ENCODE measurements at places on chromosomes 16 and 17.

DNA sequence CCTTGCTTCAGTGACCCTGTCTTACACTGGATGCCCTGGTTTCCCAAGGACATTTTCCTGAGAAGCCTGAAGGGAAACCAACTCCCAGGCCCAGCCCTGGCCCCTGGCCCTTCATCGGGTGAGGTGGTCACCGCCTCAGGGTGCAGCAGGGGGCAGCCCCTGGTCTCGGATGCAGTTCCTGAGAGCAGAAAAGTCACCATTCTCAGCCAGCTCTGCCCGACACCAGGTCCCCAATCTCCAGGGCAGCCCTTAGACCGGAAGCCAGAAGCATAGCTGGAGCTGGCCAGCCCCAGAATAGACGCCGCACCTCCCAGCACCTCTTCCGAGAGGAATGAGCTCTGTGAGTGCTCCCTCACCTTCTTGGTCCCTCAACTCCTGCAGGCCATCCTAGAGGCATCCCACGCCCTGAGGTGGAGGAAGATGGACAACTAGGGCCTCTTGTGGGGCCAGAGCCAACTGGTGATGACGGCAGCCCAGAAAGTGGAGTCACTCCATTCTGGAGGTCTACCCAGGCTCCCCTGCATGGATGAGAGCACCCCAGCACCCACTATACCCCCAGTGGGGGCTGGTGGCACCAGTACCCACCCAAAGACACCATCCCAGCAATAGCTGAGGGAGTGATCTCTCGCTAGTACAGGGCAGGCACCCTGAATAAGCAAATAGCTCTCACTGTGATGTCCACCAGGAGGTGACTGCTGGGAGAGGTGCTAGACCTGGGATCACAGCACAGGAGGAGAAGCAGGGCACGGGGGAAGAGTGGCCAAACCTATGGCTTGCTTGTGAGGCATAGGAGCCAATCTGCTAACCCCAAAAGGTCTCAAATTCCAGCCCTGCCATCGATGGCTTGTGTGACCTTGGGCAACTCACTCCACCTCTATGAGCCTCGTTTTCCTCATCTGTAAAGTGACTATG, 56.2 kb downstream of the TK2 start:
- DNase-seq: no peak

GRCh38 chr17:73411313-73411747, 99.5 kb upstream of the CDC42EP4 start:
- no peak for DNase-seq

DNA sequence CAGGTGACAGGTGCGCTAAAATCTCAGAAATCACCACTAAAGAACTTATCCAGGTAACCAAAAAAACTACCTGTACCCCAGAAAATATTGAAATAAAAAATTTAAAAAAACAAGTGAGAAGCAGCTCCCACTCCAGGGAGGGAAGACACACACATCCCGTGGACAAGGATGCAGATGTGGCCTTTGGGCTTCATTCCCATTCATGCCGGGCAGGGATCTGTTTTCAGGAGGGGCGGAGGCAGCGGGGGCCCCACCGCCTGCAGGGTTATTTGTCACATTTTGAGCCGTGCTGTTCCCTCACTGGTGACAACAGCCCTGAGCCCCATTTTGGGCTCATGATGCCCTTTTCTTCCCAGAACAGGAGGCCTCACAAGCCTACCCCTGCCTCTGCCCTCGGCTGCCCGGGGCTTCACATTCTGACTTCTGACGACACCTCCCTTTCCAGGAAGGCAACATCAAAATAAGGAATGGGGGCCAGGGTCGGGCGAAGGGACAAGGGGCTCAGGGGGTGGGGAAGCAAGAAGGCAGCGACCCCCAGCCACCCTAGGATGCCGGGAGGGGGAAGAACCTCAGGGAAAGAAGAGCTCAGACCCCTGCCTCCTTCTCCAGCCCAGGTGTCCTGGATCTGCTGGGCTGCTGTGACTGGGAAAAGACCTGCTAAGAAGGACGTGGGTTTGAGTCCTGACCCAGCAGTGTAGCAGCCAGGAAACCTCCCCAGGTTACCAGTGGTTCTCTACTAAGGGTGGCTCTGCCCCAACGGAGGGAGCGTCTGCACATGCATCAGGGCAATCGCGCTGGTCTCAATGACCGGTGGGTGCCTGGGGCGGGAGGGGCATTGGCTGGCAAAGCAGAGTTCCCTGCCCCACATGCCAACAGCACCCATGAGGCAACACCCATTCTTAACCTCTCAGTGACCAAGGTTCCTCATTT, 2.3 kb upstream of the CD79B start:
- no peak for DNase-seq

- DNase-seq: no peak
These were observed 5.6 kb upstream of the PCTP start for GRCh38 chr17:55745258-55745657.

GRCh38 chr16:46801428-46802049, 29.4 kb downstream of the C16orf87 start:
- peak; percentile 31 for DNase-seq

DNA sequence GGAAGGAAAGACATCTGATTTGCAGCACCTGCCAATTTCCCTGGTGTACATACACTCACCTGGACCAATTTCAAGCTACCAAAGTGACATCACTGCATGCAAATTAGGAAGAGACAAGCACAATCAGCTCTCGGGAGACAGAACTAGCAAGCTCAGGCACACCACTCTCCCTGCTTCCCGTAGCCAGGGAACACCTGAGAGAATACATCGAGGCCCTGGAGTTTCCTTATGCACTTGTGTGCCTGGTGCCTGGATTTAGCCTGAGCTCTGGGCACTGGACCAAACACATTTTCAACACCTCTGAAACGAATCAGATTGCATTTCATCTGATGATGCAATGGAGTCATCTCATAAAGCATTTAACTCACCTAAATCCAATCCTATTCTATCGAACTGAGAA, 110.5 kb downstream of the HS3ST2 start:
- peak; percentile 46 for DNase-seq

GRCh38 chr17:67716405-67716798, 1.3 kb upstream of the NOL11 start:
- no peak for DNase-seq

DNA sequence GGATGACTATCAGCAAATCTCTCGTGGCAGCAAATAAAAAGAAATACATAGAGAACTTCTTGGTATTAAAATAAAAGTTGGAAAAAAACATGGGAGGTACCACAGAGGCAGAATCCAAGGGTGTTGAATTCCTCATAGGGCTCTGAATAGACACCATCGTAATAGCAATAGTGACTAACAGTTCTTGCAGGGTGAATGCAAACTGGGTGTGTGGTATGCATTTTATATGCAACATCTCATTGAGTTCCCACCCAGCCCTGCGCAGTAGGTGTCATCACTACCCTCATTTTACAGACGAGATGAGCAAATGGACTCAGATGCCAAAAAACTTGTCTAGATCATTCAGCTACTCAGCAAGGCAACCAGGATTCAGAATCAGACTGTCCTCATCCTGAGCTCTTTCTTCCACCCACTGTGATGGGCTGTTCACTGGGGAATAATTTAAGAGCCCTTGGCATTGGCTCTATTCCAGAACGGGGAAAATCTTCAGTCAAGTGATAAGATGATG, 354.6 kb upstream of the CDH11 start:
- DNase-seq: no peak

DNA sequence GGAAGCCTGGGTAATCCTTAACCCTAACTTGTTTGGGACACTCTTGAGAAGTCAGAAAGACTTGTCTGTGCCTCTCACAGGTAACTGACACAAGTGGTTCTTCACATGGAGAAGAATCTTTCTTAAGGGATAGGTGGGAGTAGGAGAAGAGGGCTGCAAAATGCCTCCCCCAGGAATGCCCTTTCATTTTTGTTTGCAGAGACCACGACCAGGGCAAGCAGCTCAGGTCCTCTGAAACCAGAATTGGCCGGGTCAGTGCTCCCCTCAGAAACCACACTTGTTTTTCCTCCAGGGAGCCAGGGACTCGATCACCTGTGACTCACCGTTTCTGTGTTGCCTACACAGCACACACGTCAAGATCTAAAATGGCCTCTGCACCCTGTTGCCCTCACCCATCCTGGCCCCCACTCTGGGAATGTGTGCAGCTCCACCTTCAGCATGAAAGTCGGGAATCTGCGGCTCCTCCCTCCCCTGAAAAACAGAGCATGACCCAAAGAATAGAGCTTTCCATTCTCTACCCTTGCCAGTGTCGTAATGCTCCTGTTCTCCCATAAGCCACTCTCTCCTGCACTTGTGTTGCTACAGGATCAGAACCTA, 36.1 kb downstream of the HNF1B start:
- DNase-seq: peak; percentile 53

GRCh38 chr17:38800237-38800760, 943 bp upstream of the PIP4K2B start:
- DNase-seq: no peak

DNA sequence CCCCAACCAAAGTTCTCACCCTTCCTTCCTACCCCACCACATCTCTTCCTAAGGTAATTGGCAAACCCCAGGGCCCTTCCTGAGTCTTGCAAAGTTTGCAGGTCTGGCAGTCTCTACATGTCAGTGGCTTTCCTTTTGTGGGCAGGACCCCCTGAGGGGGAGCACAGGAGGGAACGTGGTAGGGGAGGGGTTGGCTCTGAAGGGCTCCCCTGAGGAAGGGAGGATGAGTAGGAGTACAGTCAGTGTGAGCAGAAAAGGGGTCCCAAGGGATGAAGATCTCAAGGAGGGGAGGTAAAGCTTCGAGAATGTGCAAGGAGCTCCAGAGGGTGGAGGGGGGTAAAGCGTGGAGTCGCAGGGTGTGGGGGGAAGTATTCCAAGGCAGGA, 206.9 kb downstream of the RAB11FIP4 start:
- no peak for DNase-seq

DNA sequence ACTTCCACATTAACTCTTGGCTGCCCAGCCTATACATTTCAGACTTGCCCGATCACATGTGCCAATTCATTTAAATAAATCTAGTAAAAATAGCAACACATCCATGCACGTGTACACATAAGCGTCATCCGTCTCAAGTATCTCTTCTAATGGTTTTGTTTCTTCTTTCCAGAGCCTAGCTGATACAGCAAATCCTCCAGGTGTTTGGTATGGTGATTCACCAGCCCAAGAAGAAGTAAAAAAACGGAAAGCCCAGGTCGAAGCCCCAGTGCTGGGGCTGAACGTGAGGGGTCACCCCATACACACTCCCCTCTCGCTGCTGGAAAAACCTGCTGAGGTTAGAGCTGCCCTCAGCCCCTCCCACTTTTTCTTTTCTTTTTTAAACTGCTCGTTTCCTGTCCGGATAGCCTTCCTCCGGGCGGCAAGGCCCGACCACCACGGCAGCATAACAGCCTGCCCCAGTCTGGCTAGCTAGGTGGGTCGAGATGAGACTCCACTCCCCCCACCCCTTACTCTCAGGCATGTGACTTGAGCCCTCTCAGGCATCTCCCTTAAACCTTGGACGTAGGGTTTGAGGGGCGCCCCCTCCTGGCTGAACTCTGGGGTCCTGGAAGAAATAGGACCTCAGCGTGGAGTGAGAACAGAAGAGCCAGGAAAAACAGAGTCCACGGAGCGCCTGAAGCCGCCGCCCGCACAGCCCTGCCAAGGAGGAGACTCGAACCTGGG, 13.9 kb upstream of the OR1F1 start:
- peak; percentile 43 for DNase-seq

DNA sequence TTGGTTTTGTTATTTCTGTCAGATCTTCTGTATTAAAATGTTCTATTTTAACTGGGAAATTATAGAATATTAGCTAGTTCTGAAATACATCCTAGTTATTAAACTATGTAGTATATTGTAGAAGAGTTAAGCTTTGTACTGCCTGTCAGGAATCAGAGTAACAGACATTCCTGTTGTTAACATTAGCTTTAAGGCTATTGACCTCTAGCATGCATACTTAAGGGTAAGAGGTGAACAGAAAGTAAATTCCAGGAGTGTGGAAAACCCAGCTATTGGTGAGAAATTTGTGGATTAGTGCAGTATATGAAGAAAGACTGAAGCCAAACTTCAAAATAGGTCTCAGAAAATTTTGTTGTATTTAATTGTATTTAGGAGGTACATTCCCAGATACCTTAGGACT, 111.3 kb downstream of the CHD9 start:
- DNase-seq: no peak

GRCh38 chr17:4527134-4527533, 28.1 kb downstream of the MYBBP1A start:
- DNase-seq: no peak

DNA sequence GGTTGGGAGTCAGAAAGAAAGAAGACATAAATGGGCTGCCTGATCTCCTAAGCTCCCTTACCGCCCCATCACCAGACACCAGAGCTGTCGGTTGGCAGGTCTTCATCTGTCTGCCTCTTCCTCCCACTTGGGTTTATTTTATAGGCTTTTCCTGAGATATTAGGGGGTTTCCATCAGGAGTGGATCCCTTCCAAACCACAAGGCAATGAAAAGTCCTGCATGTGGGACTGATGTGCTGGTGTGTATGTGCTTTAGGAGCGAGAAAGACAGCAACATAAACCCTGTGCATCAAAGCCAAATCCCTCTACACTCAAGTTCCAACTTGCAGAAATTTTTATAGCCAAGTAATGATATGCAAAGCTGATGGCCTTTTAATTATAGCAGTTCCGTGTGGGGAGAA, 389.5 kb downstream of the SLC39A11 start:
- peak; percentile 65 for DNase-seq

GRCh38 chr17:61981323-61981722, 53.5 kb upstream of the INTS2 start:
- no peak for DNase-seq
